Gastrocnemius medialis (tissue), 4 donors: ENCODE measurements at places on chromosomes 7 and 10. TPM values are rescaled to one million over a fixed set of nuclear protein-coding genes. Genes with fewer than 3 reads are reported as not detected.

- no peaks in the 10 kb centered on the region for H3K4me1 ChIP-seq
- H3K4me3 ChIP-seq = no peak overlapping the region
- no peak for DNase-seq
- no peaks in the 10 kb centered on the region for H3K27me3 ChIP-seq
- H3K27ac ChIP-seq = no peak overlapping the region
These were observed 106.1 kb upstream of the SP8 start for GRCh38 chr7:20892776-20893175.

GRCh38 chr10:90912174-90912573 is 8.7 kb downstream of the ANKRD1 start:
- H3K27ac ChIP-seq = peak overlapping the region; percentile 70
- peaks cover 3% of the 10 kb centered on the region for H3K36me3 ChIP-seq
- no peak overlapping the region for H3K4me3 ChIP-seq
- no peak for DNase-seq
- no peaks in the 10 kb centered on the region for H3K4me1 ChIP-seq

- H3K27me3 ChIP-seq = no peaks in the 10 kb centered on the region
- H3K4me3 ChIP-seq = no peak overlapping the region
These were observed 193.2 kb downstream of the DNAJB6 start for GRCh38 chr7:157529768-157530560.

DNA sequence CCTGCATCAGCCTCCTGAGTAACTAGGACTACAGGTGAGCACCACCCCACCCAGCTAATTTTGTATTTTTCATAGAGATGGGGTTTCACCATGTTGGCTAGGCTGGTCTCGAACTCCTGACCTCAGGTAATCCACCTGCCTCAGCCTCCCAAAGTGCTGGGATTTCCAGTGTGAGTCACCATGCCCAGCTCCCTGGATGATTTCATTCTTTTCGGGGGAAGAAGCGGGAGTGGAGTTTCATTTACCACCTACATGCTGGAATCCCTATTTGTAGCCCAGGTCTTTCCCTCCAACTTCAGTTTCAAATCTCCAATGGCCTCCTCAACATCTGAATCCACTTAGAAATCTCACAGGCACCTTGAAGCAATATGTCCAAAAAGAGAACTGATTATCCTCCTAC is 2.9 kb upstream of the BTRC start:
- H3K4me3 ChIP-seq = no peak overlapping the region
- no peaks in the 10 kb centered on the region for H3K36me3 ChIP-seq
- peaks cover 12% of the 10 kb centered on the region for H3K4me1 ChIP-seq
- no peak overlapping the region for H3K27ac ChIP-seq
- DNase-seq = no peak

DNA sequence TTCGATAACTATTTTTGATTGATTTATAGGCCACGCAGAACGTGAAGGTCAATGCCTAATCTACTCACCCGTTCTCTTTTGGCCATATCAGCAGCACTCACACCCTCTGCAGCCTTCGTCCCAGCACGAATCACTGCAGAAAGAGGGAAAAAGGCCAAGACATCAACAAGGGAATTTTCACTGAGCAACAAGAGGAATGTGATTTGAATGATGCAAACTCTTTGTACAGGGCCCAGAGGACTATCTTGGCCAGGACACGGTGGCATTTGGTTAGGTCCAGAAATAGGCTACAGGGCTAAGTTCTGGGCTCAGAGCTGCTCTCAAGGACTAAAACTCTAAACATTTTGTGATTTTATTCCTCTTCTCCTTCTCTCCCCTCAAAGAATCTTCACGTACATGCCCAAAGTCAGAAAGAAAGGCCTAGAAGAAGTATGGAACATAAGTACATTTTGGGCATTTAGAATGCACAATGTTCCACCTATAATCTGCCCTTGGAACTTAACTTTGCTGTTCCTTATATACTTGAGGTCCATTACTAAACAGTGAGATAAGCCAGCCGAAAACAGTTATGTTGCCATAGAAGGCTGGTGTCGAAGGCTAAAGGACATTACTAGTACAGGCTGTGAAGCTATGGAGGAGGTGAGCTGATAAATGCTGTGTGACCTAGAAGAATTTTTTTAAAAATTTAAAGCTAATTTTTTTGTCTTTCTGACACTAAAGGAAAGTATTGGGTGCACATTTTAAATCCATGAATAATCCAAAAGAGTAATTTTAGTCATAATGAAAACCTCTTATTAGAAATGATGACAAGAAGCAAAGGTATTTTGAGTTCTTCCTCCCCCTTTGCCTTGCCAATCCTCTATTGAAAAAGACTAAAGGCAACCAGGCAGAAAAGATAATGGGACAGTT is 20.0 kb downstream of the RBM28 start:
- no peaks in the 10 kb centered on the region for H3K4me1 ChIP-seq
- peak overlapping the region; percentile 45 for H3K27ac ChIP-seq
- peaks cover 3% of the 10 kb centered on the region for H3K36me3 ChIP-seq
- H3K4me3 ChIP-seq = no peak overlapping the region
- peak; percentile 25 for DNase-seq
- no peaks in the 10 kb centered on the region for H3K27me3 ChIP-seq

DNA sequence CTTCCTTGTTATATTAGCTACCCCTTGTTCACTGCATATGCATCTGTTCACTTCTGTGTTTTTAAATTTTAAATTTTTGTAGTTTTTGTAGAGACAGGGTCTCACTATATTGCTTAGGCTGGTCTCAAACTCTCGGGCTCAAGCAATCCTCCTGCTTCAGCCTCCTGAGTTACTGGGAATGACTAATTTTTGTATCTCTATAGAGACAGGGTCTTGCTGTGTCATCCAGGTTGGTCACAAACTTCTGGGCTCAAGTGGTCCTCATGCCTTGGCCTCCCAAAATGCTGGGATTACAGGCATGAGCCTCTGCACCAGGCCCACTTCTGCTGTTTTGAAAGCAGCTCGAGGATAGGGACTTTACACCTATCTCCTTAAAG is 64.6 kb downstream of the PRTFDC1 start:
- H3K4me3 ChIP-seq = no peak overlapping the region
- no peaks in the 10 kb centered on the region for H3K4me1 ChIP-seq
- no peaks in the 10 kb centered on the region for H3K27me3 ChIP-seq
- no peak for DNase-seq

DNA sequence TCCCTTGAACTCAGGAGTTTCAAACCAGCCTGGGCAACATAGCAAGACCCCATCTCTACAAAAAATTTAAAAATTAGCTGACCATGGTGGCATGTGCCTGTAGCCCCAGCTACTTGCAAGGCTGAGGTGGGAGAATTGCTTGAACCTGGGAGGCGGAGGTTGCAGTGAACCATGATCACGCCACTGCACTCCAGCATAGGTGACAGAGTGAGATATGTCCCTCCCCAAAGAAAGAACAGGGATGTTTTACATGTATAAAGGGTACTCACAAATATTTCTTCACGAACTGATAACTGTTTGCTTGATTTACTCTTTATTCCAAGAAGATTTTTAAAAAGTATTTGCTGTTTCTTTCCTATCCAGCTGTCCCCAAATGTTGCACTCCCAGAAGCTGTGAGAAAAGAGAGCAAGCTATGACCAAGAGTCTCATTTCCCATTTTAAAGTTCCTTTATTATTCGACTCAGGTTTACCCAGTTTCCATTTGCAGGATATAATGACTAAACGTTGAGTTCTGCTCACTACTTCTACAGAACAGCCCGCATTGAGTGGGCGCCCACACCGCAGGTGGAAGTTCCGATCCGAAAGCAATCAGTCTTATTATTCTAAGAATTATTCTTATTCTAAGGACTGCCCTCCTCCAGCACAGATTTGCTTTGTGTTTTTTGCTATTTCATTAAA is 90.7 kb downstream of the APBB1IP start:
- no peaks in the 10 kb centered on the region for H3K27me3 ChIP-seq
- H3K4me3 ChIP-seq = no peak overlapping the region
- H3K27ac ChIP-seq = no peak overlapping the region
- no peaks in the 10 kb centered on the region for H3K4me1 ChIP-seq
- no peak for DNase-seq
- H3K36me3 ChIP-seq = no peaks in the 10 kb centered on the region

DNA sequence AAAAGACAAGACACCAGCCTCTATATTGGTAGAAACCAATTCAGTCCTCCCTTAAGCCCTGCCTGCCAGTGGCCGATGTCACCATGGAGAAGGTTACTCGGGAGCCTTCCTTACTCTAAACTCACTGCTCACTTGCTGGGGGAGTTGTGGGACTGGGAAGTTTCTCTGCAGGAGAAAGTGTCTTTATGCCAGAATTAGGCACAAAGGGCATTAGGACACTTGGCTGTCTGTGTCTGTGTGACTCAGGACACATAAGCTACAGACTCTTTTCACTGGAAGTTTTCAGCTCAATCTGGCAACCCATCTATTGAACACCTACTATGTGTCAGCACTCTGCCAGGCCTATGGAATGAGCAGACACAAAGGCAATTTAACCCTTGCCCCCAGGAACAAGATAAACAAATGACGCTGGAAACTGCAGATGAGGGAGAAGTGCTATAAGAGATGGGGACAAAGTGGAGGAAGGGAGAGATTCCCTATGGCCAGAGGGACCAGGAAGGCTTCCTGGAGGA is 49.5 kb upstream of the CACUL1 start:
- H3K4me1 ChIP-seq = no peaks in the 10 kb centered on the region
- no peaks in the 10 kb centered on the region for H3K36me3 ChIP-seq
- DNase-seq = no peak

DNA sequence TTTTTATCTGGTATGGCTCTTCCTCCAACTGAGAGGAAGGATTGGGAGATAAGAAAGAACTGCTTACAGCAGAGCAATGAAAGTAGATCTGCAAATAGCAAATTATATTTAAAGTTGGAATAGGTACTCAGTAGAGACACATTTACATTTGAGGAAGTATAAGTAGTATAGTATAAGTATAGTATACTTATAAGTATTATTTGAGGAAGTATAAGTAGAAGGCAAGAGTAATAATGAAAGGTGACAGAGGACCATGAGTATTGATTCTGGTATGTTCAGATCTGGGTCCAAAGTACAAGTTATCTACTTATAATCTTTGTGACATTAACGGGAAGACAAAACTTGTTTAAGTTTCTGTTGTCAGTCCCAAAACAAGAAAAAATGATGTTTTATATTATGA is 527.6 kb upstream of the SORCS1 start:
- H3K27ac ChIP-seq = no peak overlapping the region
- H3K4me1 ChIP-seq = no peaks in the 10 kb centered on the region
- H3K36me3 ChIP-seq = no peaks in the 10 kb centered on the region
- H3K27me3 ChIP-seq = no peaks in the 10 kb centered on the region
- DNase-seq = no peak
- H3K4me3 ChIP-seq = no peak overlapping the region

HOXA10 gene
- total RNA-seq = 24.6 TPM
